NT2/D1 (cell line): ENCODE measurements at places on chromosomes 3 and 15.

- no peak for DNase-seq
Observed at GRCh38 chr3:108131475-108132134, 40.8 kb upstream of the CD47 start.

GRCh38 chr3:186267758-186268157, 94.3 kb downstream of the DGKG start:
- DNase-seq = no peak

- DNase-seq = no peak
Observed at GRCh38 chr3:53318522-53318921, 28.8 kb downstream of the DCP1A start.

DNA sequence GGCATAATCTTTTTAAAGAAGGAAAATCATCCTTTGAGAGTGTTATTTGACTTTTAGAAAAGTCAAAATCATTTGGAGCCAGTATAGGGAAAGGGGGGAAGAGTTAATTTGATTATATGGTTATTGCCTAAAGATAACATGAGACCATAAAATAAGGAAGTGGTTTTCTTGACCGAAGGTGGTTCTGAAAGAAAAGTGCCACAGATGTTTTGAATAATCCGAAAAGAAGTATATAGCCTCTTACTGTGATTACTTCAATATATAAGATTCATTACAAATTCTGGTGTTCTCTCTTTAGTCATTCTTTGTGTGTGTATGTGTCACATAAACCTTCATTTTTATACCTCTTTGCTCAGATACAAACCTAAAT, 1.1 kb downstream of the DNAJB11 start:
- no peak for DNase-seq

GRCh38 chr3:48636149-48636655, 941 bp upstream of the SLC26A6 start:
- DNase-seq = no peak

GRCh38 chr3:131329774-131330173, 51.8 kb upstream of the NUDT16 start:
- no peak for DNase-seq

DNA sequence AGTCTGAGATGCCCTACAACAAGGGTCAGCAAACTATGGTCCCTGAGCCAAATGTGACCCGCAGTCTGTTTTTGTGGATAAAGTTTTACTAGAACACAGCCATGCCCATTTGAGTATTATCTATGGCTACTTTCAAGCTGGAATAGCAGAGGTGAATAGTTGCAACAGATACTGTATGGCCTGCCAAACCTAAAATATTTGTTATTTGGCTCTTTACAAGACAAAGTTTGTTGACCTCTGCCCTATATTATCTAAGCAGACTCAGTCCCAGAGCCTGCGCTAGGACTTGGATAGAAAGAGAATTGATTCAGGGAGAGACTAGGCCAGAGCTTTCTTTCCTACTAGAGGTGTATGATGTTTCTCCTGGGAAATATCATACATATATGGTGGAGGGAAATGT, 81.7 kb upstream of the NMNAT3 start:
- no peak for DNase-seq

- no peak for DNase-seq
Observed at GRCh38 chr15:90558171-90558573, 28.4 kb downstream of the CRTC3 start.

DNA sequence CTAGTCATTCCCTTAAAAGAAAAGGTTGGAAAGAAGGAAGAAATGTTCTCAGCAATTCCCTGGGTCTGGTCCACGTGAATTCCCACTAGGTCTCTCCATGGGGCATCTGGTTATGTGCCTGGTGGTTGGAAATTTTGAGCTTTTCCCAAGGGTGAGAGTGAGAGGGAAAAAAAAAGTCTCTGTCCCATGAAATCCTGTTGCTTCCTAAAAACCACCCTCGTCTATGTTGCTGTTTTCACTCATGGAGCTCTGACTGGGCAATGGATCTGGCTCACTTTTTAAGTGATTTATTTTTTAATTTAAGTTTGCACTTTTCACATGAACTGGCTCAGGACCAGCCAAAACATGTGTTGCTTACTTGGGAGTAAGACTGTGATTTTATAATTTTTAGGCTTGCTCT, 190.1 kb downstream of the CHST2 start:
- no peak for DNase-seq

- no peak for DNase-seq
Observed at GRCh38 chr3:158105119-158105709, 1.0 kb downstream of the SHOX2 start.

- no peak for DNase-seq
Observed at GRCh38 chr3:148459931-148460513, 237.7 kb upstream of the AGTR1 start.

- no peak for DNase-seq
Observed at GRCh38 chr3:171348121-171348520, 112.1 kb downstream of the TNIK start.

DNA sequence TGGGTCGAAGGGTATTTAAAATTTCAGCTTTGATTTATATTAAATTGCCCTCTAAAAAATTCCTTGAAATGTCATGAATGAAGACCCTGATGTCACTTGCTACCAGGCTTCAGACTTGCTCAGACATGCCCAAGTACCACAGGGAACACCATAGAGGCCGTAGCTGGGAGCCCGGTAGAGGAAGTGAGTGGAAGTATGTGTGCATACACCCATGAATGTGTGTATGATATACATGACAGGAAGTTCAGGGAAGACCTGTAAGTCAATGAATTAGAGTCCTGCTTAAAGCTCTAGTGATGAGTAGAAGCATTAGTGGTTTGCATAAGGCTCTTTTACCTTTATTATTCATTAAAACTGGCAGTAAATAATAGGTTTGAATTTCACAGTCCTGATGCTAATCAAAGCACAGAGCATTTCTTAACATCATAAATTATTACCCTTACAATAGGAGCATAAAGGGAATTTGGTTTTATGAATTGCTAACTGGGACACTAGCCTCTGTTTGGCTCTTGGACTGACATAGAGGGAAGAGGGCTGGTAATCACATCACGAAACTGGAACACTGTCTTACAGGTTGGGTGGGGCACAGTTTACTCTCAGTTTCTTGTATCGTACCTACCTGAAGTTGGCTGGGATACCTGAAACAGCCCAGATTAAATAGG, 144.4 kb downstream of the CHST2 start:
- DNase-seq = no peak

DNA sequence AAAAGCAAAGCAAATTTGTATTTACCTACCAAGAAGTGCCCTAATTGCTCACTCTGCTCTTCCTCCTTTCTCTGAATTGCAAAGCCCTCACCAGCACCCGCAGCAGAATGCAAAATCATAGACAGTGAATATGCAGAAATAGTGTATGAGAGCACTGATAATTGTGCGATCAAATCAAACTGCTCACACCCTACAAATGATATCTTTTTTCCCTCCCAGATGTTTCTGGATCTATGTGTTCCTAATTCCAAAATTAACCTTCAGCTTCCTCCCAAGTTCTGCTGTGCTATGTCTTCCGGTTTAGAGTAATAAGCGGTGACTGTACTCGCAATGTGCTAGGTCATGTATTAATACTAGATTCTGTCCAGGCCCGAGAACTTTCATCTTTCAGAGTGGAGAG, 3.4 kb downstream of the GHSR start:
- DNase-seq = no peak

DNA sequence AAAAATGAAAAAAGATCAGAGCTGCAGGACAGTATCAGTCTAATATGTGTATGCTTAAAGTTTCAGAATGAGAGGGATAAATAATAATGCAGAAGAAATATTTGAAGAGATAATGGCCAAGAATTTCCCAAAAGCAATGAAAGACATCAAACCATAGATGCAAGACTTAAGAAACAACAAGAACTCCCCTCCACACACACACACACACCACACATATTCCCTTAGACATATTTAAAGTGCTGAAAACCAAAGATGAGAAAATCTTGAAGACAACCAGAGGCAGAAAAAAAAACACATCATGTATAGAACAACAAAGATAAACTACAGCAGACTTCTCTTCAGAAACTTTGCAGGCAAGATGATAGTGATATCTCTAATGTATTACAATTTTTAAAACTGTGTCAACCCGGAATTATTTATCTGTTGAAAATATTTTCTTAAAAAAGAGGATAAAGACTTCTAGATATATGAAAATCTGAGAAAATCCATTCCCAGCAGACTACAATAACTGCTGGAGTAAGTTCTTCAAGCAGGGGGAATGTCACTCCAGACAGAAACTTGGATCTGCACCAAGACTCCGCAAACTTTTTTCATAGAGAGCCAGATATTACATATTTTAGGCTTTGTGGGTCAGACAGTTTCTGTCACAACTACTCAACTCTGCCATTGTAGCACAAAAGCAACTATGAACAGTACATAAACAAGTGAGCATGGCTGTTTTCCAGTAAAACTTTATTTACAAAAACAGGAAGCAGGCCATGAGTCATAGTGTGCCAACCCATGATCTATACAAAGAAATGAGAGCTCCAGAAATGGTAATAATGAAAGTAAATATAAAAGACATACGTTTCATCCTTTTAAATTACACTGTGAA, 223.4 kb upstream of the CGNL1 start:
- DNase-seq = no peak

DNA sequence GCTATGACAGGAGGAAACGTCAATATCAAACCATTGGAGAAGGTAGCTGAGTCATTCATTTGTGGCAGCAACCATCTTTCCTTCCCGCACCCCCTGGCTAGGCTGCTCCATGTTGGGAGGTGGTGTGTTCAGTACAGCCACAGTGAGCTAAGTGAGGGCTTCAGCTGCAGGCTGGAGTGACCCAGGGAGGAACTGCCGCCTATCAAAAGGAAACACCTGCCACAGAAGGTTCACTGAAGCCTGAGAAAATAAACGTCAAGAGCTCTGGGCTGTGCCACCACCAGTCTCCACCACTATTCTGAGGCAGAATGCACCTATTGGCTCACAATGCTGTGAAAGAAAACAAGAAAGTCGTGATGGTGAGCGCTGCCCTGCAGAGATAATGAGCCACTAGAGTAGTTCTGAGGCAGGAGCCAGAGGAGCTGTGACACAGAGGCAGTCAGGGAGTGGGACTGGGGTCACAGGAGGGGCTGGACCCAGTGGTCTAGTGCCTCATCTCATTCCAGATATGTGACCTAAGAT, 34.8 kb upstream of the CD47 start:
- DNase-seq = no peak

- no peak for DNase-seq
Observed at GRCh38 chr15:39357480-39358268, 223.2 kb upstream of the THBS1 start.
